ENCODE measurements at places on chromosomes 5 and 9.

DNA sequence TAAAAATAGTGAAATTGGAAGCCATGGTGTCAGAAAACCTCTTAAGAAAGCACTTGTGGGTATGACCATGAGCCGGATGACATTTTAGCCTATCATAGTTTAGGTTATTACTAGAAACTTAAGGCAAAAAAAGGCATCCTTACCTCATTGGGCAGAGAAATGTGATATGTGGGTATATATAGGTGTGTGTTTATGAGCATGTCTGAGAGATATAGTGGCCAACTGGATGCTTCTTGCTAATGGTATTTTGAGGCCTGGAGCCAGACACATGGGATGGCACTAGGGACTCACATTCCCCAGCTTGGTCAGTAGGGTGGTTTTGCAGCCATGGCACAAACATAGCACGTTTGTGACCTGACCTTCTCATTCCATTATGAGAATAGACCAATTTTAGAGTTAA, 295.6 kb upstream of the MEF2C start:
- DNase-seq: no peak

- no peak for DNase-seq
Measured at GRCh38 chr5:76809141-76809540, 9.7 kb upstream of the F2RL1 start.

DNA sequence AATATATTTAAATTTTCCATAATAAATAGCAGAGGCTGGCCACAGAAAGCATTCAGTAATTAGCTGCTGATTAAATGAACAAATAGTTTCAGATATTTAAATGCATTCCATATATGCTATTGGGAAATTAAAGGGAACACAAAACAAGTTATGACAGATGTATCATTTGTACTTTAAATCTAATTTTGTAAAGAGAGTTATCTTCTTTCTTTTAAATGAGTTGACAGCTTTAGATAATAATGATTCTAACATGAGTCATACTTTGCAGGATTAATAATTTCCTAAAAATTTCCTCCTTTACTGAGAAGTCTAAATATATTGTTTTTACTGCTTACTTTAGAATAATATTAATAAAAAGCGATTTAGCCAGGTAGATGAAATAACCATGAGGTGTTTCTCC, 320.1 kb downstream of the ADAMTS6 start:
- no peak for DNase-seq

DNA sequence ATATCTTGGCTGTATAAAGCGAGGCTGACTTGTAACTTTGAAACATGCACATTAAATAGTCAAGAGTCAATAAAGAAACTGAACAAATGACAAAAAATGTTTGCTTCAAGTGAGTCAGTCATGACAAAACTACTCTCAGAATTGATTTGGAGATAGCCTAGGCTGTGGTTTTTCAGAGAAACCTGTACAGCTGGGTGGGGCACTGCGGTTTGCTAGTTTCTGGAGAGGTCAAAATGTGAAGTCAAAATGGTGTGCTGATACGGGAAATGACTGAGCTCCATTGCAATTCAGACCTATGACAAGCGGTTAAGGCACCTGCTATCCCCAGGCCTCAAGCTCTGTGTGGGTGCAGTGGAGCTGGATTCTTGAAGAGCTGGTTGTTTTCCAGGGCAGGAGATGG, 10.3 kb upstream of the CD180 start:
- DNase-seq: peak; percentile 69

DNA sequence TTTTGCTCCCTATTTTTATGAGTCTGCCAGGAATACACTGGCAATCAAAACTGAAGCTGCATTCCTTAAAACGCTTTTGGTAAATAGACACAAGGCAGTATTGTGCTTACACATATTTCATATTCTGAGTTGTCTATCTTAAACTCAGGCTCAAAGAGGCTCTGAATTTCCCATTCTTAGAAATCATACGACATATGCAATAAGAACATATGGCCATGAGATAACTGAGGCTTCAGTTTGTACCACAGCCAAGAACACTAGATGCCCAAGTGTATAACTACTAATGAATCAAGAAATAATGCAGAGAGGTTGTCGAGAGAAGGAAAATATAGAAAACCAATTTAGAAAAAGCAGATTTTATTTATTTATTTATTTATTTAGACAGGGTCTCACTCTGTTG, 357.4 kb downstream of the NDUFS4 start:
- no peak for DNase-seq

- no peak for DNase-seq
Measured at GRCh38 chr5:121949885-121950284, 11.9 kb upstream of the SRFBP1 start.

- no peak for DNase-seq
Measured at GRCh38 chr5:150155258-150156026, at the start of gene PDGFRB. Gene PDGFRB (minus strand): TSS chr5:150155845. CDS start chr5:150137047, 18,798 bp downstream.

GRCh38 chr5:176610435-176610773, 448 bp upstream of the GPRIN1 start:
- no peak for DNase-seq

DNA sequence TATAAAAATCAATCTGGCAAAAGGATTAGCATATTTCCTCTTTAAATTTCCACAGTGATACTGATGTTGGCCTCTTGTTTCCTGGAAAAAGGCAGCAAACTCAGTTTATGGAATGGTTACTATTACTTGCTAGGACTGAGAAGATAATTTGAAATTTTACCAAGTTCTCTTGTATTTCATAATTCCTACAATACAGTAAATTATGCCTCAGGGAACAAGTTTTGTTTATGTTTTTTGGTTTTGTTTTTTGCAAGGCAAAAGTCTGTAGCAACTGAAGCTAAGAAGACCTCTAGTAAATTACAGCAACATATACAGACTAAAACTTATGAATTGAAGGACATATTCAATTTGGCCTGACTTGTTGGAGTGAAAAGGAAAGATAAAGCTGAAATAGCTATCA, 30.2 kb upstream of the SLCO6A1 start:
- DNase-seq: no peak

DNA sequence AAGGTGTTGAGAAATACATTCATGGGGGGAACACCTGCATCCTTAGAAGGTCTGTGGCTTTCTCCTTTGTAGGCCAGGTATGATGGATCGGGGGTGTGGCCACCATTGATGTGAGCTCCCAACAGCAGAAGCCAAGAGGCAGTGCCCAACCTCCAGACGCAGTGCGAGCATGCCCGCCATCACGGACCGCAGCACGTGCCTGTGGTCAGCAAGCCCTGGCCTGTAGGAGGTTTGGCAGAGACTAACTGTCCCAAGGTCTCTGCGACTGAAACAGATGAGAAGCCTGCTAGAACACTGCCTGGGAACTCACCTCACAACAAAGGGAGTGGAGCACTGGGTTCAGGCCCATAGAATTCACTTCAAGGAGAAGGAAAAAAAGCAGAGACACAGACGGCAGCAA, 31.9 kb upstream of the ZNF354A start:
- no peak for DNase-seq

DNA sequence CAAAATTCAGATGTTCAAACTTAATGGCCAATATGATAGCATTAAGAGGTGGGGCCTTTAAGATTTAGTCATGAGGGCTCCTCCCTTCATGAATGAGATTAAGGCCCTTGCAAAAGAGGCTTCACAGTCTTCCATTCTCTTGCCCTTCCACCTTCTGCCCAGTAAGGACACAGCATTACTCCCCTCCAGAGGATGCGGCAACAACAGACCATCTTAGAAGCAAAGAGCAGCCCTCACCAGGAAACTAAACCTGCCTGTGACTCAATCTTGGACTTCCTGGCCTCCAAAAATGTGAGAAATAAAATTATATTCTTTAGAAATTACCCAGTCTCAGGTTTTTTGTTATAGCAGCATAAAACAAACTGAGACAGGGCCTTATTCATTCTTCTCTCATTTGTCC, 8.2 kb downstream of the AP3B1 start:
- DNase-seq: no peak

GRCh38 chr5:143195491-143195890, 208.0 kb downstream of the NR3C1 start:
- DNase-seq: no peak

DNA sequence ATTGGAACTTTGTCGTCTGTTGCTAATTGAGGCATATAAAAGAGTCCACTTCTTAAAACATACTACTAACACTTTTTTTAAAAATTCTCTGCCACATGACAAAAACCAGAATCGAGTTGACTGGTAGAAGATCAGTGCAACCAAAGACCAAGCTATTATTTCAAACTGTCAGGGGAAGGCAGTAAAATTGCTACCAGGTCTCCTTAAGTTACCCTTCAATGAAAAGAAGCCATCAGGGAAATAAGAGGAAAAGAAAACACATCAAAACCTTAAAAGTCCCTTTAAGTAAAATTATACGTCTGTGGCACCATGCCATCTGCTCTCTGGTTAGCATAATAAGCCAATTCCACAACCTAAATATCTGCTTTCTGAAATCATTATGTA, 9.6 kb downstream of the ZNF608 start:
- no peak for DNase-seq

GRCh38 chr5:168995024-168995423, 305.9 kb downstream of the SLIT3 start:
- no peak for DNase-seq

GRCh38 chr9:121604242-121604641, 47.2 kb upstream of the DAB2IP start:
- no peak for DNase-seq

DNA sequence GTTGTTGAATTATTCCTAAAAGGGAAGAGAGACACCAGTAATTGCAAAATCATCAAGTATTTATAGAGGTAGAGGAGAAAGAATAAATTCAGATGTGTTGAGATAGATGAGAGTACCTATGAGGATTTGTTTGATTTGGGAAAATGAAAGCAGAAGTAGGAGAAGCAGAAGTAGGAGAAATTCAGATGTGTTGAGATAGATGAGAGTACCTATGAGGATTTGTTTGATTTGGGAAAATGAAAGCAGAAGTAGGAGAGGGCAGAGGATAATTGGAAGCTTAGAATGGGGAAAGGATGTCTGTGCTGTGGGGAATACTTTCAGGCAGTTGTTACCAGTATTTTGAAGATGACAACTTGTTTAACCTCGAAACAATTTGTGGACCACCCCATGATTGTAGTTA, 35.1 kb upstream of the ZCCHC7 start:
- DNase-seq: no peak

DNA sequence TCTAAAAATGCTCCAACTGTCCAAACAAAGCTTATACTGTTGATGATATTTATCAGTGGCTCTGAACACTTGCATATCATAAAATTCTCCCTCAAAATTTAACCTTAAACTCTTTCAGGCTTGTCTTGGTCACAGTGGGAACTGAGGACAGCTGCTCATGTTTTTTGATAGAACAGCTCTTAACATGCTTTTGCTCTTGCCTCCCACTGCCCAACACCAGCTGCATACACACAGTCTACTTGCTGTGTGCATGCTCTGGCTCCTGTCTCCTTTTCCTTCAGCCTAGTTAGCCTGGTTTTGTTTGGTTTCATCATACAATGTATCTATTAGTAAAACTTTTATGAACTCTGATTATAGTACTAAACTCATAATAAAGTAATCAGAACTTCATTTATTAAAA, 64.6 kb downstream of the GHR start:
- DNase-seq: no peak

DNA sequence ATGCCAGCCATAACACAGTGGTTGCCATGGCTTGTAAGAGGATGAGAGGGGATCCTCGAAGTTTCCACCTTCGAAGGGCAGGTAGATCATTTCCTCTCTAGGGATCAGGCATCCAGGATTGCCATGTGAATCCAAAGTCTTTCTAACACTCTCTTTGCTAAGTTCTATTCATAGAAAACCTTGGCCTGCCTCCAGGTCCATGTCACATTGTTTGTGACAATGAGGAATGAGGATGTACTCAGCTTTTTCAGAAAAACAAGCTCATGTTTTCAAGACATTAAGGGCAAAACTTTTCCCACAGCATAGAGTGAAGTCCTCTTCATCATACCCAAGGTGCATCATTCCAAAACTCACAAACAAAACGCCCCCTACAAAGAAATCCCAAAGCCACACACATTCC, 19.6 kb downstream of the ESM1 start:
- DNase-seq: no peak

- DNase-seq: no peak
Measured at GRCh38 chr9:134929193-134930158, 11.8 kb upstream of the FCN1 start.

DNA sequence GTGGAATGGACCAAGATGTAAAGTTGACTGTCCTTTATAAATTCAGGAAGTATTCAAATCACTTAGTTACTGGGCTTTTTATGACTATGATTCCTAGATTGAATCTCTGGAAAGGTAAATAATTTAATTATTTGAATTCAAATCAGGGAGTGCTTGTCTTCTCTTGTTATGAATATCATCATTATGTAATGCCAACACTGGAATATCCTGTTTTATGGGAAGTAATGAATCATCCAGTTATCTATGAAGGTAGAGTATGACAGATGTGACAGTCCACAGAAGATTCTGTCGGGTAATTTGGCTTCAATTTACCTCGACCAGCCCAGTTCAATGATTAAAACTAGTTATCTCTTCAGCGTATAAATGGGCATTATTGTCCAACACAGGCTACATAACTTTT, 141.0 kb upstream of the NUDT12 start:
- DNase-seq: no peak

- no peak for DNase-seq
Measured at GRCh38 chr9:83119873-83120272, 56.9 kb upstream of the RASEF start.

GRCh38 chr5:126186210-126186609, 237.0 kb upstream of the GRAMD2B start:
- DNase-seq: no peak

DNA sequence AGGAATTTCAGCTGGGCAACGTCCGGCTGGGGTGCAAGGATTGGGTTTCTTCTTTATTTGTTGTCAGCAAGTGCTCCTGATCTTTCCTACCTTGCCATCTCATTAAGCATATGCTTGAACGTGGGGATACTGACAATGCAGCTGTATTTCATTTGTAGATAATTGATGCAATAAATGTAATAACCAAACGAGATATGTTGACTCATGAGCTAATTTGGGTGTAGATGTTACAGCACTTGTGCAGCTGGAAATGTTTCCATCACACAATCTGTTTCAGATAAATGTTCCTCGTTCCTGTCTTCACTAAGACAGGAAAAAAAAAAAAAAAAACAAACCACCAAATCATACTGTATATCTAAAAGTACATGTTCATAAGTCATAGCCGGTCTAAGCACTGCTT, 123.8 kb downstream of the DMRT2 start:
- no peak for DNase-seq

GRCh38 chr9:78863531-78863930, 566.6 kb downstream of the PSAT1 start:
- DNase-seq: no peak

Measured in T-helper 9 cell (primary cell).